ENCODE measurements at places on chromosomes 3 and 15.

- no peak for DNase-seq
Measured at GRCh38 chr15:75229191-75230015, 27.7 kb downstream of the C15orf39 start.

- no peak for DNase-seq
Measured at GRCh38 chr3:183081459-183082183, 17.7 kb downstream of the MCCC1 start.

DNA sequence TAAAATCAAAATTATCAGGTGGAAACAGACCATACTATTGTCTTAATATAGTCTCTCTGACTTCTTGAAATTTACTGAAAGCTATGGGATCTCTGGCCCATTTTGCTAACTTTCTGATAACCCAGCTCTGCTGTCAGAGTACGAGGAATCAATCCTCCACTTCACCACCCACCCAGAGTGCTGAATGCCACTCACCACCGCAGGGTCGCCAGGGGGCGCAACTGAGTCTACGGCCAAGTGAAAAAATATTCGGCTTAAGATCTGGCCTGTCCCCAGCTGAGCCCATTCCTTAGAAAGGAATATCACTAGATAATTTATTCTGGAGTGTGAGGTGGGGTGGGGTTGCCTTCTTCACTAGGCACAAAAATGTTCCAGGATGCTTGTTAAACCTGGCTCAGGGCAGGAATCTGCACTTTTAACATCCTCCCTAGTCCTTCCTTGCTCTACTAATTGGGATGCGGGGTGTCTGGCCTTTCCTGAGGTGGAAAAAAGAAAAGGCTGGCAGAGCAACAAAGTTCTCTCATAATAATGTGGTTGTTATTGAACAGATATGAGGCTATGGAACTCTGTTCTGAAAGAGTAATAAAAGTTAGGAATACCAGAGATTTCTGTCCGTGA, 520.6 kb downstream of the MFSD1 start:
- DNase-seq: no peak

DNA sequence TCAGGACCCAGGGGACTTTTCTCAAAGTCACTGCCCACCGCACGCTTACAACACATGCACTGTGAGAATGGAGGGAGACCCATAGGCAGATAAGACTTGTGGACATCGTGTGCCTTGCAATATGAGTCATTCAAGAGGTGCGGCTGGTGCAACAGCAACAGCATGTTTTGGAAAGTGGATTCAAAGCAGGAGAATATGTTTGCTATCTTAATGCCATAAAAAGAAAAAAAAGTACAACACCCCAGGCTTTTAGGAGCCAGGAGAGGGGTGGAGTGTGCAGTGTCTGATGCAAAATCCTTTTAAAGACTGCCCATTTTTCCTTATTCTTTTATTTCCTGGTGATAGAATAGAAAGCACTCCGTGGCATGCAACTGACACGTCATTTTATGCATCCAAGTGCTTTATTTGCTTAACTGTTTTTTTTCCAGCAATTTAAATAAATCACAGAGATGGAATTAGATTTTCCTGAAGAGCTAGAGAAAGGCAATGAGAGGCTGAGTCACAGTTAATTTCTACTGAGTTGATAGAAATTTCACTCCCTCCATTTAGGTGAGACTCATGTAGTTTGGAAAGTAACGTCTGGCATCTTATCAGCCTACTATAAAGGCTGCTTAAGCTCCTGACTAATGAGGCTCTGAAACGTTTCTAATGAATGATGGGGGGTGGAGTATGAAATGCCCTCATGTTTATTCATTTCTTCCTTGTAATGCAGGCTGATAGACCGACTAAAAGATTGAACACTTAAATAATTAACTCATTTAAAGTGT, 96.4 kb downstream of the NSUN3 start:
- no peak for DNase-seq

GRCh38 chr3:185815391-185816282, 9.2 kb downstream of the IGF2BP2 start:
- DNase-seq: no peak

DNA sequence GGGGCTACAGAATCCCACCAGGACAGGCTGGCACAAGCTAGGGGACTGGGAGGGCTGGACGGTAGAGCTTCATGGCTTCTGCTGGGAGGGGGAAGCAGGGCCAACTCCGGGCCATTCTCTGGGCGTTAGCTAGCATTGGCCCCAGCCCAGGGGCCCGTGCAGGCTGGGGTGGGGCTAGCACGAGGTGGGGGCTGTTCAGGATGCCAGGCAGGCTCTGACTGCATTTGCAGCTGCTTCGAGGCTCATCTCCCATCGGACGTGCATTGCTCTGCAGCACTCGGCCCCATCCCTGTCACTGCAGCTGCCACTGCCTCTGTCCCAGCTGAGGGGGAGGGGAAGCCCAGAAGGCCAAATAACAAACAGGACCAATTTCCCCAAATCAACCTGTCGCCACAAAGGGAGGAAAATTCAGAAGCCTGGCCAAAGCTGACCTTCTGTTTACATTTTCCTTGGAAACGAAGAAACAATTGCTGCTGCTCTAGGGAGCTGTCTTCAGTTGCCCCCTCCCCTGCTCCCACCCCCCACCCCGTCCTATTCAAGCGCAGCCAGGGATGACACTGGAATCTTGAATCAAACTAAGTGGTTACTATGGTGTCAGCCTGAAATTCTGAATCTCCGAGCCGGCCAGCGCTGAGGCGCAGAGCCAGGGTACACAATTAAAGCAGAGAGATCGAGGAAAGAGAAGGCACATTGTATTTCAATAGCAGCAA, 138.8 kb upstream of the PRR20G start:
- DNase-seq: no peak

- DNase-seq: no peak
Measured at GRCh38 chr3:81545572-81545971, 215.9 kb downstream of the GBE1 start.

- no peak for DNase-seq
Measured at GRCh38 chr3:132180337-132180791, 136.8 kb upstream of the ACP3 start.
